ENCODE measurements at places on chromosomes 6 and 20.

DNA sequence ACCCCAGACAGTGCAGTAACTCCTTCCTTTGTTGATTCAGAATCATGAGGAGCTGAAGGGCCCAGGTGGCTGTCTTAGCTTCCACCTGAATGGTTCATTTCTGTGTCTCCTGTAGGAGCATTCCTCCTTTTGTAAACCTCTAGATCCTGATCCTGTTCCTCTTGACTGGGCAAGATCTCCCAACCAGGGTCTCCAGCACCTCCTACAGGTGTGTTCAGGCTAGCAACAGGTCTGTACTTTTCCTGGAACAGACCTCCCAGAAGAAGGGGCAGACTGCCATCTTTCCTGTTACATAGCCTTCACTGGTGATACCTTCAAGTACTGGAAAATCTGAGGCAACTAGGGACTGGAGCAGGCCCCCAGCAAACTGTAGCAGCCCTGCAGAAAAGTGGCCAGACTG, 35.2 kb downstream of the HLA-B start:
- DNase-seq = no peak

DNA sequence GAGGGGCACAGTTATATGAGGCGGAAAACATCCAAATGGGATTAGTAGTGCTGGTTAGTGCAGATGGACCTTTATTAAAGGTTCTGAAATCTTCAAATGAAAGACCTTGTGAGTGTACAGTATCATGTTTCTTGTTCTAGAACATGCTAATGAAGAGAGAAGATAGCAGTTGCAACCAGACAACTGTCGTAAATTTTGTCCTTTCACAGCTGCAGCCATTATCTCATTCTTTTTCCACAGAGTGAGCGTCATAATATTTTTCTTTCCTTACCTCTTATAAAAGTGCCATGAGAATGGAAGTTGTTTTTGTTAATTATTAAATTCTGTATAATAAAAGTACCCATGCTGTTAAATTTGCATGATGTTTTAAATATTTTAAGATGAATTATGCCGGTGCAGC, 4.4 kb upstream of the C6orf163 start:
- DNase-seq = no peak

DNA sequence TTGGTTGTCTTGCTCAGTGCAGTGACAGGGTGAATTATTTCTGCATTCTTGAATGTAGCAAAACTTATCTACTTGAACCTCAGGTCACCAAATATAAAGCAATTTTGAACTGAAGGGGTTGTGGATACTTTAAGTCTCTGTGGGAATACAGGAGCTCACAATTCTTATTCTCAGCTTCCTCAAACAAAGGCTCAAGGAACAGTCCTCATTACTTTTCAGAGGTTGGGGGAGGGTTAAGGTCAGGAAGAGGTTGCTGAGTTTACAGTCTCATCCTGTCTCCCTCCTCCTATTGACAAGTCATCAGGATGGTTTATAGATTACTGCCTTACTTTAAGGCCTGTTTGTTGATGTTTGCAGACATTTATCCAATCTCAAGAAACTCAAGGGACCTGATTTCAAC, 143.6 kb upstream of the SPACA1 start:
- DNase-seq = no peak

GRCh38 chr6:145483191-145483996, 251.9 kb downstream of the EPM2A start:
- no peak for DNase-seq

- DNase-seq = no peak
Observed at GRCh38 chr6:153947808-153948447, 91.1 kb upstream of the OPRM1 start.

- no peak for DNase-seq
Observed at GRCh38 chr6:141526985-141527384, 605.7 kb upstream of the GJE1 start.

GRCh38 chr20:50303573-50304500, 113.2 kb downstream of the CEBPB start:
- peak; percentile 56 for DNase-seq

GRCh38 chr6:46509063-46509462, 17.8 kb upstream of the RCAN2 start:
- DNase-seq = no peak

Measured in osteoblast (primary cell).